ENCODE measurements at places on chromosomes 6 and 20.

DNA sequence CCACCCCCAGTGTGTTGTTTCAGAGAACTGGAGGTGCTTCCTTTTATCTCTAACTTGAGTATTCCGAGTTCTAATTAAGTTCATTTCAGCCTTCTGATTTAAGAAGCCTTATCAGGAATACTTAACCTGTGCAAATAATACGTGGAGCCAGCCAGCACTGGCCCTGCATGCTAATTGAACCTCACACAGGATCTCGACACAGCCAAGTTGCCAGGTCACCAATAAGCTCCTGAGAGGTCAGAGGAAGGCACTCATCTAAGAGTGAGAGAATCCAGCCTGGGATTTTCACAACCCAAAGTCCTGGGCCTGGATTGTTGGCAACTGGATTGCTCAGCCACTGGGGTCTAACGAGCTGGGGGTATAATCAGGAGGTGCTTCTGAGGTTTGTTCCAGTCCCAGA lies 157.7 kb upstream of the LRFN2 start:
- no peak for DNase-seq

DNA sequence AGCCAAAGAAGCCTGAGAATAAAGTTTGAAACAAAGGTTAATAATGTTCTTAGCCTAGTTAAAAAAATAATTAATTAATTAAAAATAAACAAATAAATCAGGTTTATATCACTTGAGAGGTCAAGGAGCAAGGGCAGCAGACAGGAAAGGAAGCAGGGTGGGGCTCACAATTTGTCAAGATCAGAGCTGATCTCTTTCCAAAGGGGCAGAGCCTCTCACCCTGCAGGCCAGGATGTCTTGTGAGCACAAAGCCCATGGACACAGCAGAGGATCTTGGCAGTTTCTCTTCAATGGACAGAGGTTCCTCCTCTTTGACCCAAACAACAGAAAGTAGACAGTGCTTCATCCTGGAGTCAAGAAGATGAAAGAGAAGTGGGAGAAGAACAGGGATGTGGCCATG lies 14.9 kb downstream of the ULBP1 start:
- DNase-seq: no peak

DNA sequence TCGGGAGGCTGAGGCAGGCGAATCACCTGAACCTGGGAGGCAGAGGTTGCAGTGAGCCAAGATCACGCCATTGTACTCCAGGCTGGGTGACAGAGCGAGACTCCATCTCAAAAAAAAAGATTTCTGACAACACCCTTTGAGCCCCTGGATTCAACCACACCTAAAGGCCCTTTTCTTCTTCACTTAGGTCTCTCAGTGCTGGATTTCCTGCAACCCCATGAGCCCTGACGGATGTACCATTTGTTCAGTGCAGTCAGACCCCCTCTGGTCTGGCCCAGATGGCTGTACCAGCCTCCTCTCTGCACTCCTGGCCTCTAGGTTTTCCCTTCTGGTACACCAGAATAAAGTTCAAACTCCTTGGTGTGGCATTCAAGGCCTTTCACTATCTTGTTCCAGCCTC lies 9.1 kb upstream of the NOL4L start:
- no peak for DNase-seq

GRCh38 chr6:94636780-94637385 lies 940.5 kb upstream of the MANEA start:
- DNase-seq: no peak

DNA sequence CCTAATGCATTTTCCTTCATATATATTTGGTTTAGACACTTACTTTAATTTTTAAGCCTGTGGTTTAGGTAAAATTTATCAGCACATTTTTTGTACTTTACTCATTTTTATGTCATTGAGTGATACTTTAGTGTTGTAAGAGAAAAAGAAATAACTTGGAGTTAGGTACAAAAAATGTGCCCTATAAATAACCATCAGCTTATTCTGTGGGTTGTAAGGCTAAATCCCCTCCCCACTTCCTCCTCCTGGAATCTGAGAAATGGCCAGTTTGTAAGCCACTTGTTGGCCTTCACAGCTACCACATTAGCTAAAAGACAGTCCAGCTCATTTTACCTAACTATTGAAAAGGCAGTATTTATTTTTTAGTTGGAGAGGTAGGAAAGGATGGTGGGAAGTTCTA lies 576.3 kb downstream of the PKHD1 start:
- no peak for DNase-seq

DNA sequence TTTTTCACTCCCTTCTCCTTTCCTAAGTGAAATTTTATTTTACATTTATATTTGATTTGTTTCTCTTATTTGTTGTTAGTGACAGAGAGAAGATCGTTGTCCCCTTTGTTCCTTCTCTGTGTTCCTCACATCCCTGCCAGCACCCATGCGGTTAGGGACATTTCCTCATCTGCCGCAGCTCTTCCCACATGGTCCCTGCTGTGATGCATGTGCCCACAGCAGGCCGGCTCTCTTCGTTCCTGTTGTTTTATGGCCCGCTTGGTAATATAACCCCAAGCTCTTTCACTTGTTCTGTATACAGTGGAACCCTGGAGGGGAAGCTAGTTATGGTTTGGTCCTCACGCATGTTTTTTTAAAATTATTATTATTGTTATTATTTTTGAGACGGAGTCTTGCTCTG lies 23.6 kb downstream of the DTD1 start:
- no peak for DNase-seq

DNA sequence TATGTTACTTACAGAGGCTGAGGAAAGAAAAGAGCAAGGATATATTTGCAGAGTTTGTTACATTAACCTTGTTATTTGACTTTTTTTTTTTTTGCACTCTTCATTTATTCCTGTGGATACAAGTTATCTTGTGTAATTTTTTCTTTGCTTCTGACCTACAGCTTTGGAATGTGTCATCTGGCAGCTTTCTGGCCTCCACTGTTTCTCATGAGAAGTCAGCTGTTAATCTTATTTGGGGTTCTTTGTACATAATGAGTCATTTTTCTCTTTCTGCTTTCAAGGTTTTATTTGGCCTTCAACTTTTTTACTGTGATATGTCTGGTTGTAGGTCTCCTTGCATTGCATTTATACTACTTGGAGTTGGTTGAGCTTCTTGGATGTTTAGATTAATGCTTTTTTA lies 333.4 kb downstream of the SMOC2 start:
- DNase-seq: no peak

DNA sequence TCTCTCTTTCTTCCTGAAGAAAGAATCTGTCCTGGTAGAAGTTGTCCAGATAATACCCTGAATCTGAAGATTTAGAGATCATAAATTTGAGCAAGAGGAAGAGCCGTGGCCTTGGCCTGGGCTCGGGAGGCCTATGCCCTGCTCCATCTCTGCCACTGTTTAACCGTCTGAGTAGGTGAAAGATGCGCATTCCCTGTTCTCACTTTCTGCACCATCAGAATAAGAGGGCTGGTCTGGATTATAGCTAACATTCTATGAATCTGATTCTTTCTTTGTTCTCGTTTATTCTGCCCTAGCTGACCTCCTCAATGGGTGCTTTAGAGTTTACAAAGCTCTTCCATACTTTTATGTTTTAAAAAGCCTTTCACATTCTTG lies 51.3 kb downstream of the ELOVL4 start:
- no peak for DNase-seq

DNA sequence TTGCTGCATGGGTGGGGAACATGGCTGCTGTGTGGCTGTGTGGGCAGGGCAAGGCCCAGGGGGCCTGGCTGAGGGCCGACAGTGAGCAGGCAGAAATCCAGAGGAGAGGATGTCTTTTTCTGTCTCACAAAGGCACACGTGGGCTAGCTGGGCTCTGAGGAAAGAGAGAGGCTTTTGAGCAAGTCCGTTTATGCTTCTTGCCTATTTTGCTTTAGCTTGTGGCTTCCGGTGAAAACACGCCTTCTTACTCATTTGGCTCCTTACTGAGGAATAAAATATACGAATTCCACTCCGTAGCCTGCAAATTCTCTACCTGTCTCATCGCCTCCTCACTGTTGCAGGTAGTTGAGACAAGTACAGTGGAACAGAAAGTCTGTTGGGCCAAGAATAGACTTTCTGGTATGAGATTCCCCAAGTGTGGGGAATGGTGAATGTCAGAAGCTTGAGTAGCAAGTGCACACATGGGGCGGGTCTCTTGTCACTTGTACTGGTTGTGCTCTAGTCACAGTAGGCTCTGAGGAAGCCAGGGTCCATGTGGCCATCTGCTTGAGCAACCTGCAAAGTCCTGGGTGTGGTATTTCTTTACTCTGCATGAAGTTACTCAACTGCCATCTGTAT lies 28.4 kb downstream of the WRNIP1 start:
- no peak for DNase-seq

DNA sequence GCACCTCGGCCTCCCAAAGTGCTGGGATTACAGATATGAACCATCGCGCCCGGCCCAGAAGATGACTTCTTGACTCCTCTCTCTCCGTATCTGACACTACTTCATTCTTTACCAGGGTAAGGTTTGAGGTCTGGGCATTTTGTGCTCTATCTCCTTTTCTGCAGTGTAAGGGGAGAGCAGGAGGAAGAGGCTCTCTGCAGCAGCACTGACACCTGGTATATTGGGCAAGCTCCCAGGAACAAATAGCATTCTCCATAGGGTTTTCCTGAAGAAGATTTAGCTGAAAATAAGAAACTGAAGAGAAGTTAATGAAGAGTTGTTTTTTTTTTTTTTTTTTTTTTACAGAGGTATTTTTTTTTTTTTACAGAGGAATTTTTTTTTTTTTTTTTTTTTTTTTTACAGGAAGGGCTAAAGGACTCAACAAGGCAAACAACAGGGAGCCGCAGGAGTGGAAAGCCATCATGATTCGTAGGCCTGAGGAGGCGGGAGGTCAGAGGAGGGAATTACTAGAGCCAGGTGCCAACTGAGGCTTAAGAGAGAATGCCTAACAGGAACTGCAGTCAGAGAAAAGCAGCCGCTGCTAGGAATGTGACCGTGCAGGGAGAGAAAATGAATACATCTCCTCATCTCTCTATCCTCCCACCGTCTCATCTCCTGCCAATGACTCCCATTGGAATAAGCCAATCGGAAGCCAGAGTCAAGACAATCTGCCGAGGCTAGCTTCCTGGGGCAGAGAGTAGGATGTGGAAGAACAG lies 34.7 kb upstream of the ADGRF4 start:
- DNase-seq: no peak

- no peak for DNase-seq
Measured at GRCh38 chr20:54290636-54291035, 82.7 kb downstream of the PFDN4 start.

DNA sequence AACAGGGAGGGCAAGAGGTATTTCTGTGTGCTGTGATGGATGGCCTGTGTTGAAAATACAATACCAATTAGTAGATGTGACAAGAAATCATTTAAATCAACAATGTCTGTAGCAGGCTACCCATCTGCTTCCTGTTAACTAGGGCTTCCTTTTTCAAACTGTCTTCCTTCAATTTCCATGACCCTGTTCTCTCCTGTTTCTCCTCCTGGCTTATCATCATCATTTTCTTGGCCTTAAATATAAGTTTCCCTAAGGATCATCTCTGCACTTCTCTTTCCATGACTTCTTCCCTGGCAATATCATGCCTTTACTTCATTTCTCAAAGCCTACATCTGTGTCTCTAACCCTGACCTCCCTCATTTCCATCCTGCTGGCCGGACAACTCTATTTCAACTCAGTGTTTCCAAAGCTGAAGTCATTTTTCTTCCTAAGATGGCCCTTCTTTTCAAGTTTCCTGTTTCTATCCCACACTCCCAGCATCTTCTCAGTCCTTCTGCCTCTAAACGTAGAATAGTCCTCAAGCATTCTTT lies 18.2 kb downstream of the ZC2HC1B start:
- DNase-seq: no peak

GRCh38 chr6:21085643-21086042 lies 507.9 kb upstream of the SOX4 start:
- DNase-seq: no peak

- no peak for DNase-seq
Measured at GRCh38 chr6:10843554-10843953, 5.2 kb upstream of the MAK start.

- DNase-seq: no peak
Measured at GRCh38 chr20:32365564-32365963, 7.4 kb downstream of the ASXL1 start.

GRCh38 chr6:130045622-130046021 lies 27.2 kb downstream of the L3MBTL3 start:
- DNase-seq: no peak

GRCh38 chr6:21826023-21826422 lies 232.5 kb downstream of the SOX4 start:
- no peak for DNase-seq

DNA sequence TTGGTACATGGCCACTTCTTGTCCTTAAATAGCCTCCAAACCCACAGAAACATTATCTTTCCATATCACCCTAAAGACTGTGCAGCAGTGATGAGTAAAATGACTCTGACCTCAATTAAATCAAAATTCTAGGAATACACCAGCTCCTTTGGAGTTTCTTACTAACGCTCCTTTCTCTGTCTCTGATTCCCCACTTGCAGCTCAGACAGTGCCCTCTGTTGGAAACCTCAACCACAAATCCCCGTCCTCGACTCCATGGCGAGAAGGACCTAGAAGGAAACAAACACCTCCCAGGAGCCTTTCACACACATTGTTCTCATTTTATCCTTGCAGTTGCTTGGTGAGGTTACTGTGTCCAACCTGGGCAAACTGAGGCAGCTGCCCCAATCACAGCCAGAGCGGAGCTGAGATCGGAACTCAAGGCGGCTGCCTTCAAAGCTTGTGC lies 17.7 kb upstream of the PARD6B start:
- DNase-seq: no peak

- DNase-seq: no peak
Measured at GRCh38 chr6:18289283-18289682, 25.0 kb upstream of the DEK start.

- DNase-seq: no peak
Measured at GRCh38 chr20:60255415-60255814, 297.2 kb downstream of the CDH26 start.

GRCh38 chr6:28515676-28516075 lies at the start of gene GPX6:
Gene GPX6, minus strand, starts transcription at chr6:28515793. Its CDS starts 50 bp downstream, at chr6:28515743.
- DNase-seq: no peak

- DNase-seq: no peak
Measured at GRCh38 chr6:126027601-126028000, 41.3 kb downstream of the TRMT11 start.

DNA sequence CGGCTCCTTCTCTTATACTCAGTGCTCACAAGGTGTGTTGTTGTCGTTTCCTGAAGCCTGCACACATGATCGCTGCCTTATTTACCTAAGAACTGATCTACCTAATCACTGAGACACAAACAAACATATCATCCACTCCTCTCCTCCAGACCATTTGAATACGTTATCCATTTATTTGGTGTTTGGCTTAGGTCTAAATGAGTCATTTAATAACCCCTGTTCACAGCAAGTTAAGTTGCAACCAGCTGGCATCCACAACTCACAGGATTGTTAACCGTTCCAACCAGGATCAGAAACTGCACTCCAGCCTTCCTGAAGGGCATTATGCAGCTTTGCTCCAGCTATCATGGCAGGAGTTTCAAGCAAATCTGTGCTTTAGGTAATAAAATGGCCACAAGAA lies 511.1 kb upstream of the MAP3K7 start:
- DNase-seq: no peak

- DNase-seq: peak; percentile 21
Measured at GRCh38 chr6:75855052-75855451, 106.0 kb downstream of the MYO6 start.

DNA sequence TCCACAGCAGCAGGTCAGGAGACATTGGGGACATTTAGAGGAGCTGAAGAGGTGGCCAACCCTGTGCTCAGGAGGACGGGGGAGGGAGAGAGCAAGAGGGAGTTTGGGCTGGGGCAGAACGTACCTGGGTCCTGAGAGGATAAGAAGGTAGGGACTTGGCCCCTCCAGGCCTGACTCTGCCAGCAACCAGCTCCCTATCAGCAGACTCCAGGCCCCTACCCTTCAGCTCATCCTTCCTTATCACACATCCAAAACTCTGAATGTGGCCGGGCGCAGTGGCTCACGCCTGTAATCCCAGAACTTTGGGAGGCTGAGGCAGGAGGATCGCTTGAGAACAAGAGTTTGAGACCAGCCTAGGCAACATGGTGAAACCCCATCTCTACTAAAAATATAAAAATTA lies 5.0 kb downstream of the STMN3 start:
- DNase-seq: no peak

Data from AG08396 (cell line).